ENCODE measurements at places on chromosomes 12 and 14.

DNA sequence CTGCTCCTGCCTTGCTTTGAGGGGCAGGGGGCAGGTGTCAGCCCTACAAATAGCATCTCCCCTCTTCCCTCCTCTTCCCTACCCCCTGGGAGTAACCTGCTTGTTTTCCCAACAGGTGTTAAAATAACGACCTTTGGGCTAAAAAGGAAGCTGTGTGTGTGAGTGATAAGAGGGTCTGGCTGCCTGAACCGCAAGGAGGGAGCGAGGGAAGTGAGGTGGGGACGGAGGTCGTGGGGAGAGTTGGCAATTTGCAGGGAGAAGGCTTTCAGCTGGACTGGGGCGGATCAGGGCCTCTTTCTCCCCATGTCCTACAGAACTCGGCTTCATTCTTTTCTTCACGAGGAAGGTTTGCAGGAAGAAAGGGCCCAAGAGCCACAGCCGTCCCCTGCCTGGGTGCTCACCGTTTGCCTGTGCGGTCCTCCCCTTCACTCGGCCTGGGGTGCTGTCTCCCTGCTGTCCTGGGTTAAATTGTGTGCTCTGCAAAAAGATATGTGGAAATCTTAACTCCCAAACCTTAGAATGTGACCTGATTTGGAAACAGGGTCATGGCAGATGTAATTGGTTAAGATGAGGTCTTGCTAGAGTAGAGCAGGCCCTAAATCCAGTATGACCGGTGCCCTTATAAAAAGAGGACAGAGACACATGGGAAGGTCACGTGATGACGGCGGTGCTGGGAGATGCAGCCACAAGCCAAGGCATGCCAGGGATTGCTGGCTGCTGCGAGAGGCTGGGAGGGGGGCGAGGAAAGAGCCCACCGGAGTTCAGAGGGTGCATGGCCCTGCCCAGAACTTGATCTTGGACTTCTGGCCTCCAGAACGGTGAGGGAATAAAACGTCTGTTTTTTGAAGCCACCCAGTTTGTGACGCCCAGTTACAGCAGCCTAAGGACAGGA is 38.7 kb upstream of the NCOR2 start:
- DNase-seq, result no peak

DNA sequence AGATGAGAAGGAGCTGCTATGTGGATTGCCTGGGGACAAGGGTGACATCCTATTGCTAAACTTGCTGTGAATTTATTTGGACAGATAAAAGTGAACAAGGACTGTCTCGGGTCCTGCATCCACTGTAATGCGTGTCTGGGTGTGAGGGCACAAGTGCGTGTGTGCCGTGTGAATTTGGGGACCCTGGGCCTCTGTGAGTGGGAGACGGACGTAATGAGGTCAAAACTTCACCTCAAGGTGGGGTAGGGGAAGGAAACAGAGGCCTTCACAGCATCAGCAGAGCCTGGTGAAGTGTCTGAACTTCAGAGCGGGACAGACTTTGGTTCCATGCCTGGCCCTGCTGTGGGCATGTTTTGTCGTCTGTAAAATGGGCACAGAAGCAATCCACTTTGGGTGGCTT is 14.8 kb downstream of the ASB2 start:
- no peak for DNase-seq

DNA sequence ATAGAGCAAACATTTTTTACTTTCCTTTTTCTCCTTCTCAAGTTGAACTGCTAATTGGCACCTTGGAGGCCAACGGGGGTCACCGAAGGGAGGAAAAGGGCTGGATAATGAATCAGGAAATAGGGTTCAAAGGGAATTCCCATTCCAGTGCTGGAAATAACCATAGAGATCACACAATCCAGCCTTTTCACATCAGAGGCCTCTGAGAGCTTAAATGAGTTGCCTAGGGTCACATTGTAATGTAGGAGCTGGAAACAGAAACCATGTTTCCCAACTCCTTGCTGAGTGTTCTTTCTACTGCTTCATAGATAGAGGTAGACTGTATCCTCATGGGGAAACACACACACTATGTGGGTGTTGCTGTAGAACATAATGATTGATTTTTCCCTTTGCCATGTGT is 60.6 kb upstream of the DDHD1 start:
- DNase-seq, result no peak

DNA sequence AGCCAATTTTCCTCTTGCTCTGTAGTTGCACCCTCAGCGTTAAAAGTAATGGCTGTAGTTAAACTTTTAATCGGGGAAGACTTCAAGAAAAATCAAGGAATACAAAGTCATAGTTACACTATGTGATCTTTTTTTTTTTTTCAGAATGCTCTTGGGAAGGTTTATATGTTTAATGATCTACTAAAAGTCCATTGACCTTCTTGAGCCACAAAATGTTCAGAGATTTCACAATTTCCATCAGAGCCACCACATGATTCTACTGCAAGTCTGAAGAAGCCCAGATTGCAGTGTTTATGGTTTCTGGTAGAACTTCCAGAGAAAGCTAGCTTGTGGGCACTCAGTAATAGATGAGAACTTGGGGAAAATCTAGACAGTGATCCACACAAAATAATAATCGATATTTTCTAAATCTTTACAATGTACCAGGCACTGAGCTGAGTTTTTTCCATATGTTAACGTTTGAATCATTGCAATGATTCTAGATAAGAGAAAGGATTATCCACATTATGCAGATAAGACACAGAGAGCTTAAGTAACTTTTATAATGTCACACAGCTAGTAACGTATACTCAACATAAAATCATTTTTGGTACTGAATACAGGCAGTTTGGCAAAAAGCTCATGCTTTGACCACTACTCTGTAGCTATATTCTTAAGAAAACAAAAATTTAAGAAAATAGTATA is 38.3 kb downstream of the GYS2 start:
- no peak for DNase-seq

- DNase-seq, result no peak
Observed at GRCh38 chr12:32765906-32766305, 10.2 kb upstream of the YARS2 start.

DNA sequence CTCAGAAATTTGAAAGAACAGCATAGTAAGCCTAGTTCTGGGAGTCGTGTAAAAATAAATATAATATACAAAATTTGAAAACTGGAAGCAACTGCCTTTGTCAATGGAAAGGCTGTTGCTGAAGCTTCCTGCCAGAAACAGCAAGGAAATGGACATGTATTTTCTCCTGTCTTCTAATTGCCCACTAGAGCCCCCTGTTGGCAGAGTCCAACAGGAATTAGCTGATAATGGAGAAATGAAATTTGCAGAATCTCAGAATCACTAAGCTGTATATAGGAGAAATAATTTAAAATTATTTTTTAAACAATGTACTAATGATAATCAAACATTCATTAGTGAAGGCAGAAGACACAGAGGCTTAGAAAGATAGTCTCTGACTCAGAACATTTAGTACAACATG is 414.8 kb downstream of the SLC6A15 start:
- DNase-seq, result no peak

DNA sequence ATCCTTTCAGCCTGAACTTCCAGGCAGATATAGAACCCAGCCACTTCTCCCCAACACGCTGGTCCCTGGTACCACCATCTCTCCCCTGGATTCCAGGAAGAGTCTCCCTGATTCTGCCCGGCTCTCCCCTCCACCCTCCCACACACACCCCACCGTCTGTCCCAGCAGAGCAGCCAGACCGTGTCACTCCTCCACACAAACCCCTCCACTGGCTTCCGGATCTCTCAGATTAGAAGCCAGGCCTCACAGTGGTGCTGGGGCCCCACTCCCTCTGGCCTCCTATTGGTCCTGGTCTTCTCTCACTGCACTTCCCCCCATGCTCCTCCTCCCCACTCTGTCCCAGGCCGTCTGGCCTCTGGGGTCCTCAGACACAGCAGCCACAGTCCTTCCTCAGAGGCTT is 52.4 kb upstream of the CDKN3 start:
- DNase-seq, result no peak

DNA sequence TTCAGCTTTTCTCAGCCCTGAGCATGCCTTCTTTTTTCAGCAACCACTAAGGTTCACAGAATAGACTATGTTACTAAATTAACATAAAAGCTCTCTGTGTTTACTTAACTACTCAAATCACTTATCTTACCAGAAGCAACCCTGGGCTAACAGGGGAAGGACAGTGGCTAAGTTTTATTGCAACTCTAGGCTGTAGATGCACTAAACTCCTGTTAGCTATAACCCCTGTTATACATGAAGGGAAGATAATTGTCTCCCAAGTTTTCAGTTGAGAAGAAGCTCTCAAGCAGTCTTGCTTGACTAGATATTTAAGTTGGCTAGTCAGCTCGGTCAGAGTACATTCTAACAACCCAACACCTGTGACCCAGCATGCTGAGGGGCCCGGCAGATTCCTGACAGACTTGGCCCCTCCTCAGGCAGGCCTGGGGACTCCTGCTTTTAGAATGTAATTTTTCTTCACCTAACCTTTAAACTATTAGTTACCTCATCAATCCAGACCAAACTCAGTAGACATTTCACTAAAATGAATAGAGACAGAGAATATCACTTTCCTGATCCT is 464.5 kb downstream of the EGLN3 start:
- no peak for DNase-seq

Measured in pons (tissue), 1 donor.